ENCODE measurements at places on chromosomes 7 and 10.

DNA sequence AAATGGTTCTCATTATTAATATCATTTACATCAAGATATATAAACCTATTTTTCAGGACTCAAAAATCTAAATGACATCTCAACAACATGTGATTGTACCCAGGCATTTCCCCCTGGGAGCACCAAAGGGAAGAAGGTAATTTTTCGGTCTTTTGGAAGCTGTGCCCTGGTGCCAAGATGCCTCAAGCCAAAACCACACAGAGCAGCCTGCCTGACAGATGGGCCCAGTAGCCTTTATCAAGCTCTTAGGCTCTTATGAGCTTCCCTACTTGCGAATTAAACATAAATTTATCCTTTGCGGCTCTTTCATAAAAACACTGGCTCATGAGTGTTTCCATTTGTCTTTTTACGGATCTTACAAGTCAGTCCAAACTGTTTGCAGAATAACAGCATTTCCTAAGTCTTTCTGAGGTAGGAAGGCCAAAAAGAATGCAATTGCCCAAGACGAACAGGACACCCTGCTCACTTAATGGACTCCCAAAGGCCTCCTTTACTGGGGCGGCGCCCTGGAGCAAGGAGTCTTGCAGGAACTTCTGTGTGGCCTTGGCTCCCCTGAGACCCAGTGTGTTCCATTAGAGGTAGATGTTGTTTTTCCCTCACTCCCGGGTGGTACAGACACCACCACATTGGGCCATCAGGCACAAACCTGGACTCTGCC lies 4.1 kb upstream of the RASSF4 start:
- H3K4me1 ChIP-seq: peaks cover 21% of the 10 kb centered on the region
- no peak for DNase-seq
- H3K36me3 ChIP-seq: peaks cover 22% of the 10 kb centered on the region
- H3K27me3 ChIP-seq: no peaks in the 10 kb centered on the region

GRCh38 chr7:25852211-25852938 lies 299.6 kb upstream of the NFE2L3 start:
- H3K36me3 ChIP-seq: no peaks in the 10 kb centered on the region
- DNase-seq: peak; percentile 50
- no peak overlapping the region for H3K27ac ChIP-seq
- H3K4me1 ChIP-seq: peaks cover 25% of the 10 kb centered on the region
- H3K4me3 ChIP-seq: peak overlapping the region; percentile 60

GRCh38 chr7:87204933-87205332 lies 14.6 kb downstream of the TMEM243 start:
- peaks cover 94% of the 10 kb centered on the region for H3K36me3 ChIP-seq
- DNase-seq: no peak
- H3K4me3 ChIP-seq: no peak overlapping the region
- H3K4me1 ChIP-seq: peaks cover 72% of the 10 kb centered on the region
- no peaks in the 10 kb centered on the region for H3K27me3 ChIP-seq
- peak overlapping the region; percentile 80 for H3K27ac ChIP-seq

DNA sequence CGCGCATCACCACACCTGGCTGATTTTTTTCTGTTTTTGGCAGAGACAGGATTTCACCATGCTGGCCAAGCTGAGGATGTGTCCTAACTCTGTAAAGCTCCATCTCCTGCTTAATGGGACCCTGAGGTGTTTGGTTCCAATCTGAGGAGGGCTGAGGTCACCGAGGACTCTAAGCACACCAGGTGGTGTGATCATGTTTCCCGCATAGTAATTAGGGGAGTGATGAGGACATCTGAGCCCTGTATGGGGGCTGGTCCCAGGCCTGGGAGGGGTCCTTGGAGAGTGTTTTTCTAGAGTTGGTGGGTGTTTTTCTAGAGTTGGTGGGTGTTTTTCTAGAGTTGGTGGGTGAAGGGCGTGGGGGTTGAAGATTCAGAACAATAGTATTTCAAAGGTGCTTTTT lies 3.0 kb upstream of the ABHD11 start:
- H3K36me3 ChIP-seq: peaks cover 16% of the 10 kb centered on the region
- no peak overlapping the region for H3K4me3 ChIP-seq
- H3K4me1 ChIP-seq: peaks cover 13% of the 10 kb centered on the region
- no peak overlapping the region for H3K27ac ChIP-seq
- no peak for DNase-seq

- no peak overlapping the region for H3K4me3 ChIP-seq
- no peak for DNase-seq
- peaks cover 25% of the 10 kb centered on the region for H3K27me3 ChIP-seq
- no peak overlapping the region for H3K27ac ChIP-seq
Measured at GRCh38 chr7:137694405-137694804, 152.4 kb downstream of the DGKI start.

GRCh38 chr7:139698844-139699243 lies 79.0 kb downstream of the HIPK2 start:
- H3K27me3 ChIP-seq: no peaks in the 10 kb centered on the region
- no peak overlapping the region for H3K27ac ChIP-seq
- no peak for DNase-seq

DNA sequence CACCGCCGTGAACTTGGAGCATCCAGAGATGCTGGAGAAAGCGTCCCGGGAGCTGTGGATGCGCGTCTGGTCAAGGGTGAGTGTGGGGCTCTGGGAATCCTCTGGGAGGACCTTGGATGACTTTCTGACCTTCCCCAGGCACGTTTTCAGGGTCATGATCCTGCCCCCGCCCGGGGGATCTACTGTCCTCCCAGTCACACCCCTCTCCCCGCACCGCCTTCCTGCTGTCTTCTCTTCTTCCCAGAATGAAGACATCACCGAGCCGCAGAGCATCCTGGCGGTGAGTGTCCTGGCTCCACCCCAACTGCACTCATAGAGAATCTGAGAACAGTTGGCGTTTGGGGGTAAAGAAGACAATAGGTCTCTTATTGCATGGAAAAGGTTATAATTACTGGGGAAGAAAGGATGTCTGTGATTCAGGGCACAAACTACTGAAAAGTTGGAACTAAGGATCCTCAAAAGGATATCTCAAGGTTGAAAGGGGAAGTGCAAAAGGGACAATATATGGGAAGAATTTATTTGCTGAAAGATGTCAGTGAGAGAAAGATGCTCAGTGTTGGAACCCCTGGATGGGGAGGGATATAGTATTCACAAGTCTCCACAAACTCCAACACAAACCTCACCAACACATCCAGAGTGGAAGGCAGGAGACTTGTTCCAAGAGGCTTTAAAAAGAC lies 1.9 kb downstream of the GSTK1 start:
- peaks cover 53% of the 10 kb centered on the region for H3K4me1 ChIP-seq
- peak overlapping the region; percentile 97 for H3K4me3 ChIP-seq
- H3K27me3 ChIP-seq: no peaks in the 10 kb centered on the region
- DNase-seq: no peak

- H3K4me3 ChIP-seq: no peak overlapping the region
- H3K27ac ChIP-seq: no peak overlapping the region
- no peaks in the 10 kb centered on the region for H3K4me1 ChIP-seq
- no peaks in the 10 kb centered on the region for H3K36me3 ChIP-seq
- no peaks in the 10 kb centered on the region for H3K27me3 ChIP-seq
- no peak for DNase-seq
Measured at GRCh38 chr7:41244246-41244645, 458.6 kb downstream of the INHBA start.

DNA sequence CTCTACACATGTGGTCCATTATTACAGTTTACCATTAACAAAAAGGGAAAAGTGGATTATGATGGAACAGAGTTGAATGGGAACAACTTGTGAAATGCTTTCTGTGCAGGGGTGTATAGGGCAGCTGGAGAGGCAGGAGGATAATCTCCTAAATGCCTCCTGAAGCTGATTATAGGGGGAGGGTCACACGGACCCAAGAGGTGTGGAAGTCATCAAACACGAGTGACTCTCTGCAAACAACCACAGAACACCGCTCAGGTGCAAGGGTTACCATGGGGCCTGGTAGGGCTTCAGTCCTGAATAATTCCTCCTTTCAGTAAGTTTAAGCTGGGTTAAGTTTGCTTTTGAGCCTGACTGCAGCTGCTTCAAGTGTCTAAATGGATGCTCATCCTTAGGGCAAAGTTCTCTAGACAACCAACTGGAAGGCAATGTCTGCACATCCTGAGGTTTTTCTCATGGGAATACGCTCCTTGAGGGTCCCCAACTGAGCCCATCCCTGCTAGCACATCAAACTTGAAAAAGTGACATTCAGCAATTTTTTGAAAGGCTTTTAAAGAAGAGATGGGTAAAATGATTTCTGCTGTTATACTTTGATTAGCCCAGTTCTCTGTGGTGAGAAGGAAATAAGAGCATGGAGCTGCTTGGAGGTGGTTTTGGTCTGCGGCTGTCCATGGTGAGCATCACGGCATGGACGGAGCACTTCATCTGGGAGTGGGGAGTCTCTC lies 1.9 kb downstream of the PDE6C start:
- H3K4me1 ChIP-seq: no peaks in the 10 kb centered on the region
- H3K27me3 ChIP-seq: peaks cover 10% of the 10 kb centered on the region
- no peaks in the 10 kb centered on the region for H3K36me3 ChIP-seq
- no peak for DNase-seq
- no peak overlapping the region for H3K27ac ChIP-seq

DNA sequence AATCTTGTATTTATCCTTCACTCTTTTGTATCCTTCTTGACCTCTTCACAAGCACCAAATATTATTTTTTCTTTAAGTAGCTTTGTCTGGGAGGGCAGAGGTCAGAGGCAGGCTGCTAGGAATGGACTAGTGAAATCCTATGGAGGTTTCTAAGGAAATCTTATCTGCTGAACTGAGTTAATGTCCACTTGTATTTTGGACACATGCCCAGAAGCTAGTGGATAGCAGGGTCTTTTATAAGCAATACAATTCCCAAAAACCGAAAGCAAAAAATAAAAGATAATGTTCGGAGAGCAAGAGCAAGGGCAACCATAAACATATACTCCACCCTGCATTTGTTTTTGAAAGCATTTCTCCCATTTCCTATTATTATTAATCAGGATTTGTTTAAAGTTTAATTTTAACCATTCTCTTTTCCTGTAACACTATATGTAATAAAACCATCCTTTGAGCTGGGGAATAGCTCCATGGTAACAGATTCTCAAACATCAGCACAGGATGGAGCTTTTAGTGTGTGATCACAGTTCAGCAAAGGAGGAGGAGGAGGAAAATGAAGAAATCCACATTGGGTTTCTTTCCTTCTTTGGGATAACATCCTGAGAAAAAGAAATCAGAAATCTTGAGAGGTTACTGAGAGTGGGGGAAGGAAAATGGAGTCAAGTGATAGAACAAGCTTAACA lies 328.2 kb upstream of the LRRN3 start:
- no peak for DNase-seq
- H3K27me3 ChIP-seq: no peaks in the 10 kb centered on the region
- H3K27ac ChIP-seq: no peak overlapping the region
- no peaks in the 10 kb centered on the region for H3K36me3 ChIP-seq
- no peaks in the 10 kb centered on the region for H3K4me1 ChIP-seq
- no peak overlapping the region for H3K4me3 ChIP-seq

GRCh38 chr7:156069891-156070290 lies 257.6 kb upstream of the SHH start:
- no peak for DNase-seq
- peaks cover 2% of the 10 kb centered on the region for H3K27me3 ChIP-seq
- no peak overlapping the region for H3K4me3 ChIP-seq
- no peaks in the 10 kb centered on the region for H3K4me1 ChIP-seq
- no peak overlapping the region for H3K27ac ChIP-seq

- H3K36me3 ChIP-seq: peaks cover 45% of the 10 kb centered on the region
- H3K27ac ChIP-seq: no peak overlapping the region
- DNase-seq: no peak
Measured at GRCh38 chr10:95881316-95881715, 26.5 kb upstream of the CC2D2B start.

DNA sequence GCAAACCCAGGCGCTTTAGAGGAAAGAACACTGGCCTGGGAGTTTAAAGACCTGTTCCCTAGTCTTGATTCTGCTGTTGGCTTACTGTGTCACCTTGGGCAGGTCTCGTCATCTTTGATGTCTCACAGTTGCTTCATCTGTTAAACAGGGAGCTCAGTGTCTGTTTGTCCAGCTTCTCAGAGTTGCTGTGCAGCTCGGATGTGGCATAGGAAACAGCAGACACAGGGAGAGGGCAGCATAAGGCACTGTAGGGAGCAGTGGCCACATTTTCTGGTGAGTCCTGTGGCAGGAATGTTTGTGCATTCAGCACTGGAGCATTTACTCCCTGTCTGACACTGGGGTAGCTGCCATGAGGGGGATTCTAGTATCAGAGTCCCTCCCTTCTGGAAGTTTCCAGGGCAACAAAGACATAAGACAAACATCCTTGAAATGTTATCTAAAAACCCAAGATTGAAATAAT lies 2.0 kb downstream of the REPIN1 start:
- H3K27ac ChIP-seq: peak overlapping the region; percentile 97
- H3K27me3 ChIP-seq: no peaks in the 10 kb centered on the region
- H3K4me1 ChIP-seq: peaks cover 51% of the 10 kb centered on the region
- H3K4me3 ChIP-seq: peak overlapping the region; percentile 96
- no peak for DNase-seq

DNA sequence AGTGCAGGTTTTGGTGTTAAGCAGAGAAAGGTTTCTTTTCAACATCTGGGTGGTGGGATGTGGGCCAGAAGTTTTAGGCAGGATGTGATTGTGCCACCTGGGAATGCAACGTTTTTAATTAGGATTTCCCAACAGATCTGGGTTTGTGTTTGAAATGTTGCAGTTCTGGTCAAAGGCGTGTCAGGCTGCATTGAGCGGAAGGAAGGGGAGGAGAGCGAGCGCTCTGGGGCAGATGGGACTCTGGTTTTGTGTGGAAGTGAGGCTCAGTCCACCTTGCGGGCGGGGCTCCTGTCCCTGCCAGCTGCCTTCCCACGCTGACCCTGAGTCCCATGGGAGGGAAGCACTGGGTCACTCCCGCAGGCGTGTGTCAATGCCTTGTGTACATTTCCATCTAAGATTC lies 767.7 kb downstream of the KCNMA1 start:
- no peaks in the 10 kb centered on the region for H3K4me1 ChIP-seq
- no peaks in the 10 kb centered on the region for H3K36me3 ChIP-seq
- DNase-seq: no peak
- no peaks in the 10 kb centered on the region for H3K27me3 ChIP-seq
- H3K4me3 ChIP-seq: no peak overlapping the region

- no peak overlapping the region for H3K4me3 ChIP-seq
- H3K36me3 ChIP-seq: no peaks in the 10 kb centered on the region
- peaks cover 2% of the 10 kb centered on the region for H3K27me3 ChIP-seq
- H3K27ac ChIP-seq: no peak overlapping the region
Measured at GRCh38 chr10:88565072-88565471, 18.0 kb downstream of the RNLS start.

- DNase-seq: no peak
- H3K27ac ChIP-seq: peak overlapping the region; percentile 98
- peaks cover 58% of the 10 kb centered on the region for H3K4me1 ChIP-seq
- no peaks in the 10 kb centered on the region for H3K27me3 ChIP-seq
- peaks cover 91% of the 10 kb centered on the region for H3K36me3 ChIP-seq
Measured at GRCh38 chr7:99559175-99559915, 903 bp downstream of the ZNF655 start.

DNA sequence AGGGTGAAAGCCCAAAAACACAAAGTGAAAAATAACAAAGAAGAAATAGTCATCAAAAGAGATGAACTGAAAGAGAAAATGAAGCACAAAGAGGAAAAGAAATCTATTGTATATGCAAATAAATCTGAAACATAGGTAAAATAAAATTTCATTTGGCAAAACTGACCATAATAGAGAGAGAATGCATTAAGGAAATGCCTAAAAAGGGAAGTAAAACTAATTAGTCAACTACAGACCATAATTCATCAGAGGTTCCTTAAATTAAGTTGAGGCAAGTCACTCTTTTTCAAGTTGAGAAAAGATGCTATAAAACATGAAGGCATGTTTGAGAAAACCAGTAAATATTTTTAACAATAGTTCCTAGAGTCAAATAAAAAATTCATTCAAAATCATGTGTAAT lies 233.3 kb downstream of the LRRN3 start:
- no peak overlapping the region for H3K4me3 ChIP-seq
- peaks cover 7% of the 10 kb centered on the region for H3K36me3 ChIP-seq
- DNase-seq: no peak
- no peak overlapping the region for H3K27ac ChIP-seq
- H3K4me1 ChIP-seq: peaks cover 16% of the 10 kb centered on the region
